ENCODE measurements at places on chromosomes 1 and 21.

- DNase-seq = no peak
Observed at GRCh38 chr1:27981145-27981544, 21.4 kb downstream of the XKR8 start.

GRCh38 chr1:7931446-7931812, 9.2 kb downstream of the TNFRSF9 start:
- DNase-seq = no peak

DNA sequence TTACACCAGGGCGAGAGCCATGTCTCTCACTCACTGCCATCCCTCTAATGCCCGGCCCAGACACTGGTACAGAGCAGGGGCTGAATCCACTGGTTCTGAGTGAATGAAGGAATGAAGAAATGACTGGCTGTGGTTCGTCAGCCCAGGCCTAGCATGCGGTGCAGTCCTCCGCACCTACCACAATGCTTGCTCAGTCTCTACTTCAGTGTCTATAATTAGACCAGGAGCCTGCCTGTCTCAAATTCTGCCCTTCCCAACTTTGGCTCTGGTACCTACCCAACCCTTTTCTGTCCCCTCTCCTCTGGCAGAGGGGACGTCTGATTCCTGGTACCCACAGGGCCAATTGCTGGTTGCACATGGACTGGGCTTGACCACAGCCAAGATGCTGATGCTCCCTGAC, 118.2 kb upstream of the GRIK3 start:
- DNase-seq = no peak

- DNase-seq = no peak
Observed at GRCh38 chr1:97489834-97490233, 431.0 kb downstream of the DPYD start.

- DNase-seq = no peak
Observed at GRCh38 chr1:42370876-42371549, 9.6 kb upstream of the RIMKLA start.

- no peak for DNase-seq
Observed at GRCh38 chr1:230459465-230459864, 33.3 kb upstream of the PGBD5 start.

Measured in CD4-positive, alpha-beta T cell treated with Interleukin-2 at 100 ng/mL for 4 hours (primary cell).